CD14-positive monocyte (primary cell): ENCODE measurements at places on chromosomes 16 and 17. TPM values are rescaled to one million over a fixed set of nuclear protein-coding genes. Genes with fewer than 3 reads are reported as not detected.

GRCh38 chr17:48577946-48578615 lies at the start of gene HOXB4:
HOXB4 (minus strand) TSS chr17:48578350; CDS start chr17:48578319, 31 bp downstream.
- peak; percentile 41 for DNase-seq

DNA sequence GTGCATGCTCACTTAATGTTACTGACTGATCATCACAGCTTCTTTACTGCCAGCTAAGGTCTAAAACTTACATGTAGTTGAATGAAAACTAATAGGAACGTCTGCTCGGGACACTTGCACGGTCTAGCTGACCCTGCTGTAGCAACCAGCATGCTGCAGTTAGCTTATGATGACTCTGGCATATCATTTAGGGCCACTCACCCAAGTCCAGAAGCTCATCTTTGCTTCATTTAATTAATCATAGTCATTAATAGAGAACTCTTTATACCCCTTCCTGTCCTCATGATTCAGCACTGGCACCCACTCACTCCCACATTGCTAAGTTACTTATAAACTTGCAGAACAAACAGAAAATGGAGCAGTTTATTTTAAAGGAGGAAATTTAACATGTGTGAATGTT lies 136.3 kb downstream of the NLK start:
- DNase-seq, result no peak

GRCh38 chr16:3656491-3657468 lies 2.3 kb downstream of the DNASE1 start:
- DNase-seq, result no peak

GRCh38 chr17:67281053-67281452 lies 36.1 kb upstream of the HELZ start:
- no peak for DNase-seq

DNA sequence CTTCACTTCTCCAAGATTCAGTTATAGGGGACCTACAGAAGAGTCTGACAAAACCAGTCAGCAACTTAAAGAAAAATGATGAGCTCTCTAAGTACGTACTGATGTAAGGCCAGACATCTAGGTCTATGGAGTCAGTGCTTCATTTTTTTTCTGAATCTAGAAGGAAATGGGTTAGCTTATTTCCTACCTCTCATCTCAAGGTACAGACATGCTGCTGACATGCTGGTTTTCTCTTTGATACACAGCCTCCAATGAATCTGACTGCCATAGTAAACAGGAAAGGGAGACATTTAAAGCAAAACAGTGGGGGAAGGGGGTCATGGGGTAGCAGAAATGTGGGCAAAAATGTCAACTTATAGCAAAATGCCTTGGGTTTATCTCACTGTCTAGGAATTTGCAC lies 16.4 kb downstream of the CDR2 start:
- DNase-seq, result no peak

DNA sequence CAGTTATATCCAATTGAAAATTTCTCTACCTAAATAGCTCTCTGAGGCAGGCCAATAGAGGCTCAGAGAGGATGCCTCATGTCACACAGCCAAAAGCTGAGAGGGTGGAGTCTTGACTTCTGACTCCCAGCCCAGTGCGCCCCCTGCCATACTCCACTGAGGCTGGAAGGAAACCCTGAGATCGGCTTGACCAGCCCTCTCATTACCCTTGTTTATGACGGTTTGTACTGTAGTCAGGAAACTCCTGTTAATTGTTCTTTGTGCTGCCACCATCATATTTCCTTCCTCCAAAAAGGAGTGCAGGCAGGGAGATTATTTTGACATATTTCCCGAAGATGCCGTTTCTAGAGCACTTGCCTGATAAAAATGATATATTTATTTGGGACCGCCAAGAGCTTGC lies 107.9 kb downstream of the AIPL1 start:
- no peak for DNase-seq

- no peak for DNase-seq
These were observed 5.4 kb downstream of the SLC47A1 start for GRCh38 chr17:19539040-19539399.

GRB7 gene
- not detected in 2 replicates for polyA plus RNA-seq

SLC38A8 gene
- not detected in 2 replicates for polyA plus RNA-seq

GRCh38 chr17:12545877-12546513 lies 119.7 kb upstream of the MYOCD start:
- no peak for DNase-seq

RHBDL3 gene
- polyA plus RNA-seq, result not detected

DNA sequence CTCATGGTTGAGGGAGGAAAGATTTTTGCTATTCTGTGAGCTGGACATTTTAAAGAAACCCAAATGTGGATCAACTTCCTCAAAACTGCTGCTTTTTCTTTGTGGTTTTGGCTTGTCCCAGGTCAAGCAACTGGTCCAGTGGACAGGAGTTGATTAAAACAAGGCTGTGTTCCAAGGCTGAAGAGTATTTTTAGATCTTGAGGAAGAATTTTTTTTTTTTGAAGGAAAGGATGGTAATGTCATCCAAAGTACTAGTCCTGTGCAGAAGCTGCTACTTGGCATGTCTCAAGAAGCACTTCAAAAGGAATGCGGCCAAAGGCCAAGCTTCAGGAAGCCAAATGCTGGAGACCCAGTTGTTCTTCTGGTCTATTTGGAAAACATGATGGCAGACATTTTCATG lies 8.0 kb upstream of the MYH2 start:
- DNase-seq, result no peak

RANGRF gene
- 34.3 TPM for polyA plus RNA-seq

- no peak for DNase-seq
These were observed 45.6 kb downstream of the IKZF3 start for GRCh38 chr17:39818358-39819000.

SOX15 gene
- polyA plus RNA-seq, result 1.1 and 2.3 TPM in 2 replicates

DNA sequence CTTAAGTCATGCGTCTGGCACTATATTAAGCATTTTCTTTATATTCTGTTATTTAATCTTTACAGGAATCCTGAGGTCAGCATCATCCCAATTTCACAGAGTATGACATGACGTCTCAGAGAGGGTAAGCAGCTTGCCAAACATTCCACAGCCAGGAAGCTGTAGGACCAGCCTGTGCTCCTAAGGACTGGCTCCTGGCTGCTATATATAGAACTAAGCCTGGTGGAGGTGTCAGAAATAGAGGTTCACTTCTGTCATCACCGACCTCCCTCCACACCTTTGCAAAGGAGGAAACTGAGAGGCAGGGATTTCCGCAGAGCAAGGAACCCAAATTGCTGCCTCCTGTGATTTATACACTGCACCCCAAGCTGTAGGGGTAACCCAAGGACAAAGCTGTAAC lies 37.9 kb upstream of the NDRG4 start:
- DNase-seq, result no peak

DNA sequence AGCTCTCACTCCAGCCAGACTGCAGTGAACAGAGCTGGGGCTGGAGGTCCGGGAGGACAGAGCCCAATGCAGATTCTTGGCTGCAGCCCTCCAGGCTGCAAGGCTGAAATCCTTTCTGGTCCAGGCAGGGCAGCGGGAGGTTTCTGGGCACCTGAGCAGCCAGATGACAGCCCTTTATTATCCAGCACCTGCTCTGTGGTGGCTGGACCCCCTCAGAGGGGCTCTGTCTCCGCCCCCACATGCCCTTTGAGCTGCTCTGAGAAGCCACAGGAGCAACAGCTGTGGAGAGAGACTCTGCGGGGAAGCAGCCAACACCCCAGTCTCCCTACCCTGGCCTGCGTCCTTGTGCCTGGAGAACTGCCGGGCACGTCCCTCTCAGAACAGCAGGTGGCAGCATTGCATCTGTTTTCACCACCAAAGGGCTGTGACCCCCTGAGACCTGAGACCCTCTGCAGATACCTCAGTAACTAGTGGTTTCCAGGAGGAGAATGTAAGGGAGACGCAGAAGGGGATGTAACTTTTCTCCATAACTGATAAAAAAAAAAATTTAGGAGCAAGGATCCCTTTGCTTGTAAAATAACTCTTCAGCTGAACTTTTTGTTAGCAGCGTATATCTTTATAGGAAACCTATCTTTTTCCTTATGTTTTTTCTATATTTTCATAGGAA lies 3.7 kb upstream of the CNP start:
- DNase-seq, result peak; percentile 61

DNA sequence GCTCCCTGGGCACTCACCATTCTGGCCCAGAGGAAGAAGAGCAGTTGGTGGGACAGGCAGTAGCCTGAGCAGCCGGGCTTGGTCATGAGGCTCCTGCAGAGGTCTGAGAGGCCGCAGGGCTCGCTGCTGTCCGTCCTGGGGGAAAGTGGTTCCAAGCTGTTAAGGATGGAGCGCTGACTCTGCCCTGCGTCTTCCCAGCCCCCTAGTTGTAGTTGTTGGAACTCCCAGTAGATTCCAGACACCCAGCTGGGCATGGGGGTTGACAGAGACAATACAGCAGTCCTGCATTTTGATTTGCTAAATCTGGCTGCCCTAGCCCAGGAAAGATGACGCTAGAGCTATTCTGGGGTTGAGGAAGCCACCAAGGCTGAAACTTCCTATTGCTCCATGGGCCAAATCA lies 7.3 kb downstream of the C16orf89 start:
- no peak for DNase-seq

STAT5A gene
- polyA plus RNA-seq, result 30.5 TPM

TEX14 gene
- polyA plus RNA-seq, result not detected

- DNase-seq, result no peak
These were observed 208.7 kb downstream of the PRKCA start for GRCh38 chr17:66511135-66511534.

TM4SF5 gene
- polyA plus RNA-seq, result not detected

DNA sequence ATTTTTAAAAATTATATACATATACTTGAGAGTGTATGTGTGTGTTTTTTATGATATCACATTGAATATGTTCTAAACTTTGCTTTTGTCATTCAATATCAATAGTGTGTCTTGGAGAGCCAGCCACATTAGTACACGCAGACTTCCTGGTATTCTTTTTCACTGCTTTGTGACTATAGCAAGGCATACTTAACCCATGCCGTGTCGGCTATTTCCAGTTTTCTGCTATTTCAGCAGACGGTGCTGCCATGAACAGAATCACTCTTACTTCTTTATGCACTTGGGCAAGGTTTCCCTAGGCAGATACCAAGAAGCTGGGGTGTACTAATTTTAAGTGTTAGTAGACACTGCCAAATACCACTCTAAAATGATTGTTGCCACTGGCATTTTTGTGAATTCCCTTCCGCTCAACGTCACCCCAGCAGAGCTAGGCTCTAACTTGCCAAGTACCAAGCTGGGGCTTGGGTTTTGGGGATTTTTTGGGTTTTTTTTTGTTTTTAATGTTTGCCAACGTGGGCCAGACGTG lies 134.9 kb downstream of the SOCS1 start:
- DNase-seq, result no peak

KRT39 gene
- not detected in 2 replicates for polyA plus RNA-seq

- DNase-seq, result no peak
These were observed 41.4 kb downstream of the AP1G1 start for GRCh38 chr16:71767060-71767900.

DNA sequence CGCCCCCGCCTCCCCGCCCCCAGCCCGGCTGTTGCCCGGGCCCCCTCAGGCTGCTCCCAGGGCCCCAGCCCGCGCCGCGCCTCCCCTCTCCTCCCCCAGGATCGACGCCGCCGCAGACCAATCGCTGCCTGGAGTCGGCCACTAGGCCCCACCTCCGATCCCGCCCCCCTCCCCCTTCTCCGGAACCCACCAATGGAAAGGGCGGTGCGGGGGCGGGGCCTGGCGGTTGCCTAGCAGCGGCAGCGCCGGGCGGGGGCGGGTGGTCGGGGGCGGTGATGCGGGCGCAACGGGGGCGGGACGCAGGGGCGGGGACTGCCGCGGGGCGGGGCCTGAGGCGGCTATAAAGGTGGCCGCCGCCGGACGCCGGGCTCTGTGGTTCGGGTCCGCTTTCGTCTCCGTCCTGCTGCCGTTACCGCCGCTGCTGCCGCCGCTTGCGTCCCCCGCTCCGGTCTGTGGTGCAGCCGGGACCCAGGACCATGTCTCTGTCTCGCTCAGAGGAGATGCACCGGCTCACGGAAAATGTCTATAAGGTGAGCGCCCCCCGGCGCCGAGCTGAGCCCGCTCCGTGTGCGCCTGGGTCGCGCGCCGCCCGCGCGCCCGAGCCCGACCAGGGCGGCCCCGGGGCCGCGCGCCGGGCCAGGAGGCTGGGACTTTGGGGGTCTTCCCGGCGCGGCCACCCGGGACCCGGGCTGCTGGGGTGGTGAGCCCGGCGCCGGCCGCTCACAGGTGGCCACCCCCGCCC lies at the start of gene BAIAP2:
BAIAP2 (plus strand) TSS at position 373 of the 742 bp plus-strand sequence; CDS start at position 477, 104 bp downstream.
- peak; percentile 93 for DNase-seq

DNA sequence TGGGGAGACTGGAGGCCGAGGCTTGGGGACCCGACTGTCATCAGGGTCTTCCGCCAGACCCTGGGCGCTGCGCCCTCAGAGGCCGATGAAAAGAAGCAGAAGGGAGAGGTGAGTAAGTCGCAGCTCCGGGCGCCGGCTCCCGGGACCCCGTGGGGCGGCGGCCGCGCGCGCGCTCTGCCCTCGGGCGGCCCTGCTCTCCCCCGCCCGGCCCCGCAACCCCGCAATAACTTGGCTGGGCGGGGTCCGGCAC lies 392 bp upstream of the ABHD15 start:
- no peak for DNase-seq

- DNase-seq, result no peak
These were observed at the start of gene SHISA9 for GRCh38 chr16:12901597-12902461. SHISA9 (plus strand) TSS chr16:12901598.

GRCh38 chr17:14458724-14459123 lies 157.8 kb downstream of the HS3ST3B1 start:
- DNase-seq, result no peak

- peak; percentile 92 for DNase-seq
These were observed 315.3 kb downstream of the XYLT1 start for GRCh38 chr16:17155485-17155884.

LDHD gene
- polyA plus RNA-seq, result 6.3 and 9.2 TPM in 2 replicates

ABCA9 gene
- polyA plus RNA-seq, result 0.06 and 0.49 TPM in 2 replicates

DNA sequence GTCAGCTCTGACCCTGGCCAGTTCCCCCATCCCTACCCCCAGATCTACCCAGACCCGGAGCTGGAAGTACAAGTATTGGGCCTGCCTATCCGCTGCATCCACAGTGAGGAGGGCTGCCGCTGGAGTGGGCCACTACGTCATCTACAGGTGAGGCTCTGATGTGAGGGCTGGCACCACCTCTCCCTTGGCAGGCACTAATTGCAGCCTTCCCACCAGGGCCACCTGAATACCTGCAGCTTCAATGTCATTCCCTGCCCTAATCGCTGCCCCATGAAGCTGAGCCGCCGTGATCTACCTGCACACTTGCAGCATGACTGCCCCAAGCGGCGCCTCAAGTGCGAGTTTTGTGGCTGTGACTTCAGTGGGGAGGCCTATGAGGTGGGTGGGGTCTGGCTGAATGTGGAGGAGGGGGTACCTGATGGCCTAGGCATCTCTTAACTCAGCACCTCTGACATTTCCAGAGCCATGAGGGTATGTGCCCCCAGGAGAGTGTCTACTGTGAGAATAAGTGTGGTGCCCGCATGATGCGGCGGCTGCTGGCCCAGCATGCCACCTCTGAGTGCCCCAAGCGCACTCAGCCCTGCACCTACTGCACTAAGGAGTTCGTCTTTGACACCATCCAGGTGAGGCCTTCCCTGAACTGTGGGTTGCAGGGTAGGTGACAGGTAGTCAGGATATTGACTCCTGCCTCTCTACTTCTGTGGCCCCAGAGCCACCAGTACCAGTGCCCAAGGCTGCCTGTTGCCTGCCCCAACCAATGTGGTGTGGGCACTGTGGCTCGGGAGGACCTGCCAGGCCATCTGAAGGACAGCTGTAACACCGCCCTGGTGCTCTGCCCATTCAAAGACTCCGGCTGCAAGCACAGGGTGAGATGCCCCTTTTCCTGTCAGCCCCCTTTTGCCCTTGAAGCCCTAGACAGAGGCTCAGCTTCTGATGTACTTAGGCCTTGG lies 4.3 kb downstream of the TRAF4 start:
- DNase-seq, result no peak
